Activated T-helper 17 cell treated with anti-CD3 and anti-CD28 coated beads, Interleukin-2, amount 50 U/mL, for 72 hours (primary cell): ENCODE measurements at places on chromosomes 13 and 19. TPM values are rescaled to one million over a fixed set of nuclear protein-coding genes. Genes with fewer than 3 reads are reported as not detected.

DNA sequence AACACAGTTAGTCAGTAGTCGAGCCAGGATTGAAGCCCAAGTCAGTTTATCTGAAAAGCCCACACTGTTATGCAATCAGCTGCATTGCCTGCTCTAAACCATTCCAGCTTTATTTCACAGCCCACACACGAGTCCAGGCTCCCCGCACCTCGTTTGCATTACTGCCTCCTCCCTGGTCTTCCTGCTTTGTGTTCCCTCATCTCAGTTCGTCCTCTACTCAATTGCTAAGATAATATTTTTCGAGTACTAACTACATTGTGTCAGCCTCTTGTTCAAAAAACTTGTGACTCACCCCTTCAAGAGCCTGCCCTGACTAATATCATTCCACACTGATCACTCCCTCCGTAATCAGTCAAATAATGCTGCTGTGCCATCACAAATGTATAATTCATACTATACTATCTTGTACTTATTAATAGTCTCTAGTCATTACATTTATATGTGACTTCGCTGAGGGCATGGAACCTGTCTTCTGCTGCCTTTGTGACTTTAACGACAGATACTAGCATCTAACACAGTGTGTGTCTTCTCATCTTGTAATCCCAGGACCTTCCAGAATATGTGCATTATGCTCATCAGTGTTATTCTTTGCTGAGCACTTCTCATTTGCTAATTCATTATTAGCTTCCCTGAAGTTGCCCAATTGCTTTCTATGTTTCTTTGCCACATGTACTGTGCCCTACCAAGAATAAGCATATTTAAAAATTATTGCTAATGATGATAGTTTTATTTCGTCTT is 26.2 kb upstream of the WDFY2 start:
- peak; percentile 67 for ATAC-seq

- ATAC-seq = no peak
These were observed 1.1 kb downstream of the MBD3 start for GRCh38 chr19:1591421-1592023.

Gene CXCL17
- total RNA-seq = not detected

- no peak for ATAC-seq
These were observed 268.1 kb downstream of the DNAJC15 start for GRCh38 chr13:43291287-43292060.

GRCh38 chr13:95444006-95444730 is 108.4 kb upstream of the CLDN10 start:
- no peak for ATAC-seq

Gene ZNF585A
- total RNA-seq = 9.9 TPM

Gene CYSLTR2
- total RNA-seq = 1.8 TPM

Gene RXFP2
- not detected for total RNA-seq
